ENCODE measurements at places on chromosomes 2 and 18. TPM values are rescaled to one million over a fixed set of nuclear protein-coding genes. Genes with fewer than 3 reads are reported as not detected.

Gene CXCR1
- polyA plus RNA-seq: not detected

Gene ABCG5
- polyA plus RNA-seq: not detected

Gene UGT1A3
- not detected for polyA plus RNA-seq

Gene GAL3ST2
- polyA plus RNA-seq: not detected

GRCh38 chr2:19538411-19538963, 180.1 kb upstream of the OSR1 start:
- DNase-seq: peak; percentile 94

GRCh38 chr2:196501836-196502235, 137.7 kb upstream of the CCDC150 start:
- DNase-seq: no peak

DNA sequence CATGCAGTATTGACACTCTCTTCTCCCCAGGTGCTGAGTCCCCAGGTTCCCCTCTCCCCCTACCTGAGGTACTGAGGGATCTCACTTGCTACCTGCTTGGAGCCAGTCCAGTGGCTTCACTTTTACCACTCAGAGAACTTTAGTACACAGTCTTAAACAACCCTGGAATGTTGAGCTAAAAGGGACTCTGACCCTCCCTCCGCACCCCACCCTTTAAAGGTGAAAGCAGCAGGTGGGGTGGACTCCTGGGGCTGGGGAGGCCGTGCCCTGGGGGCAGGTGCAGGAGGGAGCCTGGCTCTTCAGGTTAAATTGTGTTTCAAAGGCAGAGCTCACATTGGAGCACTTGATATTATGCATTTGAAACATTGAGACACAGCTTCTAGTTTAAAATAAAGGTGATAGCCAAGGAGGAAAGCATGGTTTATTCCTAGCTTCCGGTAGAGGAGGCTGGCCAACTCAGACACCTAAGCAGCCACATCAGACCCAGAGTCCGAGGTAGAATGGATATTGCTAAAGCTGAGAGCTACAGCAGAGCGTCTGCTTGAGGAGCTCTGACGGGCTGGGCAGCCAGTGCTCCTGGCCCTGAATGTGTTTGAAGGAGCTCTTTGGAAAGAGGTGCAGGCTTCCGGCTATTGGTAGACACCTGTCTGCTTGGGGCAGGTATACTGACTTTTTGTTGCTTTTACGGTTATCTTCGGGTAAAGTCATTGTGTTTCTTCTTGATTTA, 196.4 kb downstream of the AGAP1 start:
- DNase-seq: no peak

DNA sequence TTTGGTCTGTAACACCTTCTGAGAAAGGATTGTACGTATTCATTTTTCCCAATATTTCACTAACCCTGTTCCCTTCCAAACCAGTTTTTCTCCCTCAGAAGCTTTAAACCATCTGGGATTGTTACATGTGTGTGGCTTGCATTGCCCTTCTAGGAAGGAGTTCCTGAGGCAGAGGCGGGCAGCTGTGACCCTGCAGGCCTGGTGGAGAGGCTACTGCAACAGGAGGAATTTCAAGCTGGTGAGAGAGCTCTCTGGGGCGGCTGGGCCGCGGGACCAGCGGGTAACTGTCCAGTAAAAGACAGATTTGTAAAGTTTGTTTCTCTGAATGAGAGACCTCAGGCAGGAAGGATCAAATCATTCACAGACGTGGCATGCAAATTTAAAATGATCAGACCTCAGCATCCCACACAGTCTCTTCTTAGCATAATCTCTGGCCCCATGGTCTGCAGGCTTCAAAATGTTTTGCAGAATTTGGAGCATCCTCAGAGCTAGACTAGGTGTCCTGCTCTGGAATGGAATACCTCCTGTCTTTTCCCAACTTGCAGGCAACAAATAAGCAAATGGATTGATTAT, 40.2 kb upstream of the GPR17 start:
- DNase-seq: no peak

- no peak for DNase-seq
Observed at GRCh38 chr2:136783856-136784255, 18.5 kb downstream of the THSD7B start.

GRCh38 chr2:5365871-5366461, 326.2 kb upstream of the SOX11 start:
- no peak for DNase-seq

- DNase-seq: no peak
Observed at GRCh38 chr2:69366-70344, 23.4 kb upstream of the FAM110C start.

All from BJ (cell line).